ENCODE measurements at places on chromosomes 16 and 17. TPM values are rescaled to one million over a fixed set of nuclear protein-coding genes. Genes with fewer than 3 reads are reported as not detected.

- no peak for DNase-seq
These were observed 50.5 kb downstream of the CACNG5 start for GRCh38 chr17:66885417-66885816.

- DNase-seq: no peak
These were observed 4.6 kb downstream of the TGFB1I1 start for GRCh38 chr16:31476303-31477219.

- DNase-seq: no peak
These were observed 59.5 kb upstream of the NOL11 start for GRCh38 chr17:67658265-67658664.

DNA sequence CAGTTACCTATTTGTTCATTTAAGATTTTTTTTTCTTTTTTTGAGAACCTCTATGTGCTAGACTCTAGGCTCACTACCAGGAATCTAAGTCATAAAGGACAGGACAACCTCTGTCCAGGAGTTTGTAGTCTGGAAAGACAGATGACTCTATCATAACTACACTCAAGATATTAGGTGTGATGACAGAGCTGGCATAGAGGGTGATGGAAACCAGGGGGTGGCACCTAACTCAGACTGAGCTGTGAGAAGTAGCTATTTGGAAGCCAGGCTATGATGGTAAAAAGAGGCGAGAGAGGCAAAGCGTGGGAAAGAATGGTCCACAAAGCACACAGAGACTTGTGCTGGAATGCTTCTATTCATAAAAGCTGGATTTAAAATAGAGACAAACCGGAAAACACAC, 372.3 kb downstream of the SEC14L1 start:
- no peak for DNase-seq

- no peak for DNase-seq
These were observed 4.4 kb downstream of the TP53I13 start for GRCh38 chr17:29572691-29573557.

The GP2 gene
- not detected for total RNA-seq

The FTO gene
- total RNA-seq: 48.3 TPM

GRCh38 chr17:78300962-78301820, 58.7 kb downstream of the SOCS3 start:
- peak; percentile 50 for DNase-seq

DNA sequence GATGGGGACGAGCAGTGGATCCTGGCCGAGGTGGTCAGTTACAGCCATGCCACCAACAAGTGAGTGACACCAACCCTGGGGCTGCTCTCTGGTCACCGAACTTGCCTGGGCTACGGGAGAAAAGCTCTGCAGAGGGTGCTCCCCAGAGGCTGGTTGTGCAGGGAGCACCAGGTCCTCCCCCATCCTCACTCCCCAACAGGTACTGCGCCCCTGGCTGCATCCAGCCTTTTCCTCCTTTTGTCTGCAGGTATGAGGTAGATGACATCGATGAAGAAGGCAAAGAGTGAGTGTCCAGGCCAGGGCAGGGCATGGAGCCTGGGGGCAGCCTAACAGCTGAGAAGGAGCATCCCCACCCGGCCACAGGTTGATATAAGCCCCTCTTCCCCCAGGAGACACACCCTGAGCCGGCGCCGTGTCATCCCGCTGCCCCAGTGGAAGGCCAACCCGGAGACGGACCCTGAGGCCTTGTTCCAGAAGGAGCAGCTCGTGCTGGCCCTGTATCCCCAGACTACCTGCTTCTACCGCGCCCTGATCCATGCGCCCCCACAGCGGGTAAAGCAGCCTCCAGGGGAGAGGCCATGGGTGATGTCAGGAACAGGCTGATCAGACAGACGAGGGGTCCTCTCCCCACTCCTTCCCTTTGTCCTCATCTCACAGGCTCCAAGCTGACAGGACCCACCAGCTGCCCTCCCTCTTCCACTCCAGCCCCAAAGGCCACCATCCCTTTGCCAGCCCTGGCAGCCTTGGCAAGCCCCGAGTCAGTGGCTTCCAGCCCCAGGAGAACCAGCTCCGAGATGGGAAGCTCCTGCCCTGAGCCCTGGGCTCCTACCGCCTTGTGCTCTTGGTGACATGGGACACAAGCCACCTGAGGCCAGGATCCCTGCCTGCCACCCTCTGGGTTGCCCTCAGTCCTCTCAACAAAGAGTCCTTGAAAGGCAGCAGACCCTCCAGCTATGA, 6.2 kb downstream of the SULT1A2 start:
- no peak for DNase-seq

The WFIKKN1 gene
- not detected for total RNA-seq

GRCh38 chr17:9935408-9935807, 30.3 kb upstream of the RCVRN start:
- DNase-seq: no peak

- no peak for DNase-seq
These were observed 63.5 kb upstream of the C17orf78 start for GRCh38 chr17:37312137-37312923.

DNA sequence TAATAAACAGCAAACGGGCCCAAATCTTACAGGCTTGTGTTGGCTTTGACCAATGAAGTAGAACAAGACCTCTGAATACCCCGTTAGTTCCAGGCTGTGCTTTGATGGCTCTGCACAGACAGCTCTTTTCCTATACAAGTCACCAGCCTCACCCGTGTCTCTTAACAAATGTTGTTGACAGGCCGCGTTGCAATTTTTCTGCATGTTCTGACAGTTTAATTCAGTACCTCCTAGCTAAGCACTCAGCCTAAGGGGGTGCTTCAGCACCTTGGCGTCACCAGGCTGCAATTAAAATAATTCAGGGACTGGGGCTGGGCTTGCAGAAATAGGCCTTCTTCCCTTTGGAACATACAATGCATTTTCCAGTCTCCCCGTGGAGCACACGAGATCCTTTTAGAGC, 500.1 kb downstream of the MAF start:
- no peak for DNase-seq

Measured in A172 (cell line).